ENCODE measurements at places on chromosomes 5 and 9.
A peak's percentile ranks its signal among the peaks of the same experiment; 100 is the strongest.

GRCh38 chr9:136528716-136529341, 17.0 kb downstream of the NOTCH1 start:
- DNase-seq: no peak

DNA sequence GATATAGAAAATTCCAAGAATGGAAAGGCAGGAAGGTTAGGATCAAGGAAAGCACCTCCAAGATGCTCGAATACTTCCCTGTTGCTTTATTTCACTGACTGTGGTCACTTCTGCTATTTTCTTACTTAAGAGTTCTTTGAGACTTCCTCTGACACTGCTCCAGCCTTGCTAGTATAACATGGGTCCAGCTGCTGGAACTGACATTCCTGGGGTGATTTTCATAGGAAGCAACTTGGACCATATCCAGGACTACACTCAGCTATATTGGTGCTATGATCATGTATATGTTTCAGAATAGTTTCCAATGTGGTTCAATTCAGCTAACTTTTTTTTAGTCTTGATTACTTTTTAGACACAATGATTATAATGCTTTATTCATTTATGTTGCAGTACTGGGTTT, 81.6 kb upstream of the CKMT2 start:
- DNase-seq: no peak

DNA sequence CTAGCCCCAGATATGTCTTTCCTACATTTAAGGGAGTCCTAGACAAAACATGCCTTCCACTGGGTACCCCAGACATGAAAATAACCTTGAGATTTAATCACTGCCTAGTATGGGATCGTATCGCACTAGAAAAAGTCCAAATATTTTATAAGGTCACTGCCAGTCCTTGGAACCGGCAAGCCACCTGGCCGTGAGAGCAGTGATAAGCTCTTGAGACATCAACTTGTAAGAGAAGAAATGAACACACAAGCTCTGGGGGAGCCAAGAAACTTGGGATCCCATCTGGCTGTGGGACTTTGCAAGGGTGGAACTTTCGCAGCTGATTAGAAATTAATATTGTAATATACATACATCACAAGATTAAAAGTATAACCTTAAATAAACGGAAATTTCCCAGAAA, 21.5 kb downstream of the MYO10 start:
- no peak for DNase-seq

- DNase-seq: no peak
Measured at GRCh38 chr5:14064841-14065240, 78.3 kb upstream of the TRIO start.

DNA sequence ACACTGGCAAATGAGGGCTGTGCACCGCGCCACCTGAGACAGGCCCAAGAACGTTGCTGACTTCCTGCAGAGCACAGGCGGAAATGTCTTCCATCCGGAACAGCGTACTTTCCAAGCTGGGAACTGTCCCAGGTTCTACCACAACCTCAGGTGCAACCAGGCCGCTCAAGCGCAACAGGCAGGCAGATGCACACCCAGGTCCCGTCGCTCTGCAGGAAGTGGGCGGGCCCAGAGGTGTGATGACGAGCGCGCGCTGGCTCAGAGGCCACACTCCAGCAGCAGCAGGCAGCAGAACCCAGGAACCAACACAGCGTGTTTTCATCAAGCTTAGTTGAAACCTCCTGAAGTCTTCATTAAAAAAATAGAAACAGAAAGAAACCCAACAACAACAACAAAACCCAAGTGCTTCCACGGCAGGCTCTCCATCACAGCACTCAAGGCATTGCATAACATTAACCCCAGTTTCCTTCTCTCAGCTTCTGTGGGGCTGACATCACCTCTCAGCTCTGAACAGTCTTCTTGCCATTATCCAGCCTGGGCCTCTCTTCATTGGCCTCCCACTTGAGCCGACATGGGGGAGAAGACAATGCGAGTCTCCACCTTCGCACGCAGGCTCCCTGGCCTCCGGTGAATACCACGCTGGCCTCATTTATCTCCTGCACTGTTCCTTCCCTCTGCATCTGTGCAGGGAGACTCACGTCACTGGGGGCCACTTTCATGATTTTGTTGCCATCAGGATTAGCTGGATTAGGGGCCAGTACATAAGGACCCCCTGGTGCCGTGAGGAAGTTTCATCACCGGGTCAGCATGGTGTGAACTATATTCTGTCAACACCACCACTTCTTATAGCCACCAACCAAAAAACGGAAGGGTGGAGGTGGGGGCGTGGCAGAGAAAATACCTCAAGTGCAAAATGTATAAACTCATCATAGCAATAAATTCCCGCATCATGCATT, 22.1 kb downstream of the PTCH1 start:
- DNase-seq: no peak

- DNase-seq: no peak
Measured at GRCh38 chr5:10674582-10674981, 86.5 kb downstream of the DAP start.

- no peak for DNase-seq
Measured at GRCh38 chr5:141534492-141535213, 45.8 kb downstream of the PCDHGC5 start.

DNA sequence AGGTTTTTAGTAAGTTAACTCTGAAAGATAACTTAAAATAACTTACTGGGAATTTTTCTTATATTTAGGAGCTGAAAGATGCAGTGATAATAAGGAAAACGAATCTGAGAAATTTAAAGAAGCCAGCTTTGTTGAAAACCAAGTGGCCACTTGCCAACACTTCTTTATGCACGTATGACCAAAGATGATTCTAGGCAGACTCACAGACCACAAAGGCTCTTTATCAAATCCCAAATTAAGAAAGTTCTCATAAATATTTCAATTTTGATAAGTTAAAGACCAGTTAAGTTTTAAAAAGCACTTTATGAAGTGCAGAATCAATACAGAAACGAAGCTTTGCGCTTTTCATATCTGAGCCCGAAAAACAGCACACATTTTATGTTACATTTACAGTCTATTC, 1.5 kb downstream of the AFF4 start:
- DNase-seq: no peak

DNA sequence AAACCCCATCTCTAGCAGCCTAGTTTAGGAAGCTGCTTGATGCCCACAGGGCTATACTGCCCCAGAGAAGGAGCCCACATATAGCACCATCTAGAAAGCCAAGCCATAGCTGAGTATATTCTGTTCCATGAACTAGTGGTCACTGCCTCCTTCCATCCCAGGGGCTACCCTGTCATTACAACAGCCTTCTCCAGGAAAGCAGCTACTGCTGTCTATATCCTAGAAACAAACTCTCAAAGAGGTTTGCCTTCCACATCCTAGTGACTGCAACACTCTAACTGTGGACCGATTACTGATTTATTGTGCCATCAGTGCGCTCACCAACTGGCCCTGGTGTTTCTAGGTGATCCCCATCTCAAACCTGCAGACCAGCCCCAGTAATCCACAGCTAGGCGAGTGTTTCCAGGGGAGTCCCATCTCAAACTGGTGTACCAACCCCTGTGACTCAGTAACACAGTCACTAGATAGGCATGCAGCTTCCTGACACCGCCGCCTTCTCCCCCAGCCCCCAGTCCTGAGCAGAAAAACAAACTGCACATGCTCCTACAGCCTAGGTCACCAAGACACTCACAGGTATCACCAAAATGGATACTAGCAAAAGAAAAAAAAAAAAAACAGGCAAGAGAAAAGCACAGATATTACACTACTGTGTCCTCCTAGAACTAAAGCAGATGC, 14.8 kb downstream of the SPTLC1 start:
- DNase-seq: no peak

DNA sequence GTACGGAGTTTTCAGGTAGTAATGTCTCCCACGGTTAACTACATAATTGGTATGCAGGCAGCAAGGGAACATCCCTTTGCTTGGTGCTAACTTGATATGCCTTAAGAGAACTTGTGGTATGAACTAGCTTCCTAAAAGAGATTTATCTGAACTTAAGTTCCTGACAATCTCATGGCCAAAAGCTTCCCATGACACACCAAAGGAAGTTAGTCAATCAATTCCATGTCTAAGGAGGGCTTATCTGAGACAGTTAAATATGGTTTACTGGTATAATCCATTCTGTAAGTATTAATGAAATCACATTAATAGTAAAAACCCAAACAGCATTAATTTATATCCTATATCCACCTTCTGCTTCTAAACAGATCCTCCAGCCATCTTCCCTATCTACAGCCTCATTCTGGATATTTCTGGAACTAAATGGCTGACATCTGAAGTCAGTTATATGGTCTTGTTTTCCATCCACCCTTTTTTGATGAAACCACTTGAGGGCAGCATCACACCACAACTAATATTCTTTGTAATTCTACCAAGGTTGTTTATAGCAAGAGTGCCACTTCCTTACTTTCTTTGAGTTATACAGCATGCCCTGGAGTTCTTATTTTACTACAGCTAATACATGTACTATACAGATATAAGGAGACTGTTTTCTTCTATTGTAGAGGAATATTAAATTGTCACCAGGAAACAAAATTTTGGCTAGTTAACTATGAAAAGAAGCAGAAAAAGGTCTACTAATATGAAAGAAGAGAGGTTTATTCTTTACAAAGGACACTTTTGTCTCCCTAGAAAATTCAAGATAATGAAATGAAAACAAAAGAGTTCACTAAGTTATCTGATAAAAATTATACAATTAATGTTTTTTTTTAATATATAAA, 34.7 kb downstream of the SHOC1 start:
- no peak for DNase-seq

GRCh38 chr9:98081477-98082219, 25.1 kb downstream of the NANS start:
- DNase-seq: no peak

GRCh38 chr9:15423231-15423985, 732 bp downstream of the SNAPC3 start:
- no peak for DNase-seq

GRCh38 chr9:122055701-122056100, 37.4 kb downstream of the TTLL11 start:
- no peak for DNase-seq

GRCh38 chr9:80376180-80376579, 804.4 kb downstream of the TLE4 start:
- no peak for DNase-seq

DNA sequence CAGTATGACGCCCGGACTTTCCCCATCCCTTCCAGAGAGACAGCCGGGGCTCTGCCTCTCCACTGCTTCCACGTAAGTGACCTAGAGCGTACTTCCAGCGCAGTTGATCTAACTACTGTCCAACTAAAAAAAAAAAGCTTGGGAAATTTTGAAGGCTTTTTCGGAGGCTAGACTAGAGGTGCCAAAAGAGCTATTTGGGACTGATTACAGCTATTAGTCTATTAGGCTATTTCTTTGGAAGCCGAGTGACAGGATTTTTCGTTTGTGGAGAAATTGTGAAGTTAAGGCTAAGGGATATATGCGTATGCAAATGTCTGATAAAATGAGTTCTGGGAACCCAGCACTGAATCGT, 1.5 kb downstream of the CCNO start:
- DNase-seq: no peak

DNA sequence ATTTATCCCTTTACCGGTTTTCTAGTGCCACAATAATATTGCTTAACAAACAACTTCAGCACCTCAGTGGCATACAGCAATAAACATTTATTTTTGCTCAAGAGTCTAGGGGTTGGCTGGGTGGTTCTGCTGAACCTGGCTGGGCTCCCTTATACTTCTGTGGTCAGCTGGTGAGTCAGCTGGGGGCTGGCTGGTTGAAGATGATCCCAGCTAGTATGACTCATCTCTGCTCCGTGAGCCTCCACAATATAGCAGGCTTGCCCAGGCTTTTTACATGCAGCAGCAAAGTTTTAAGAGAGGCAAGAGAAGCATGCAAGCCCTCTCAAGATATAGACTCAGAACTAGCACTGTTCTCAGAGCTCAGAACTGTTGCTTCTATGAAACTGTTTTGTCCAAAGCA, 523.5 kb upstream of the CLINT1 start:
- peak; percentile 82 for DNase-seq

- DNase-seq: no peak
Measured at GRCh38 chr9:5263351-5264218, 32.4 kb downstream of the INSL4 start.

- DNase-seq: no peak
Measured at GRCh38 chr5:152641970-152642805, 237.1 kb upstream of the NMUR2 start.

DNA sequence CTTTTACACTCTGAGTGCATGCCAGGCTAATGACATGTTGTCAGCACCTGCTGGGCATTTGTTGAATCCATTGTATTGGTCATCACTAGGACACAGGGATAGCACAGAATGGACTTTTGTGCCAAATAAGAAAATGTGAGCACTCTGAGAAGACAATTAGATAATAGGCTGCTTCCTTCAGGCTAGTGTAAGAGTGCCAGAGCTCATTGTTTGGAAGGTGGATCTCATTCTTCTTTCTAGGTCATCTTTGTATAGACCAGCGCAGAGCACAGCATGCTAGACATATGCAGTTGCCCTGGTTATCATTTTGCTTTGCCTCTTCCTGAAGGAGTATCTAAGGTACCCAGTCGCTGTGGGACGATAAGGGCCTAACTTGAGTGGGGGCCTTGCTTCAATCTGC, 493.4 kb upstream of the COX7C start:
- no peak for DNase-seq

DNA sequence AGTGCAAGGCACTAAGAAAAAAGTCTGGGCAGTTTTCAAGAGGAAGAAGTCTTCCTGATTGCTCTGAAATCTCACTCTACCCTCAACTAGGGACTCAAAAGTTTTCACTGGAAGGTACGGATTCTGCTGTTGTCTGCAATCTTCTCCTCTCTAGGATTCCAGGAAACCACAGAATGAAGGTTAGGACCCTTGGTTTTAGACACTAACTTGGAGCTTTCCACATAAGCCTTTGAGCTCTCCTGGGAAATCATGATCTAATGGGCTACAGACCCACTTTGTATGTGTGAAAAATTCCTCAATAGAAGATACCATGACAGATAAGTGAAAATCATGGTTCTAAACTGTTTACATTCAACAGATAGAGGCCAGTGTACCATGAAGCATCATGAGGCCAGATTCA, 265.1 kb downstream of the PSAT1 start:
- DNase-seq: no peak

- DNase-seq: peak; percentile 82
Measured at GRCh38 chr9:121298689-121299466, 30.9 kb downstream of the GSN start.

- DNase-seq: peak; percentile 32
Measured at GRCh38 chr5:145937432-145938250, 1.3 kb downstream of the SH3RF2 start.
